Placental pericyte (primary cell): ENCODE measurements at places on chromosomes 16 and 17. TPM values are rescaled to one million over a fixed set of nuclear protein-coding genes. Genes with fewer than 3 reads are reported as not detected.

Gene CPHXL2
- total RNA-seq: not detected in 2 replicates

Gene PPP1R27
- total RNA-seq: not detected in 2 replicates

Gene IRX3
- total RNA-seq: 12.7 and 18.2 TPM in 2 replicates

Gene HOXB4
- under 0.01 and 0.57 TPM in 2 replicates for total RNA-seq

Gene ITGA2B
- under 0.01 and 0.66 TPM in 2 replicates for total RNA-seq

Gene RRAD
- 11.0 and 25.8 TPM in 2 replicates for total RNA-seq
